ENCODE measurements at places on chromosomes 5 and 9.

GRCh38 chr5:76476474-76477038 lies 73.5 kb downstream of the IQGAP2 start:
- H3K27me3 ChIP-seq: no peaks in the 10 kb centered on the region
- peaks cover 42% of the 10 kb centered on the region for H3K4me1 ChIP-seq
- no peak overlapping the region for H3K27ac ChIP-seq
- peaks cover 22% of the 10 kb centered on the region for H3K36me3 ChIP-seq
- H3K4me3 ChIP-seq: no peak overlapping the region

- H3K36me3 ChIP-seq: no peaks in the 10 kb centered on the region
- H3K27ac ChIP-seq: no peak overlapping the region
- no peaks in the 10 kb centered on the region for H3K4me1 ChIP-seq
Observed at GRCh38 chr5:116046261-116046660, 14.0 kb downstream of the ARL14EPL start.

DNA sequence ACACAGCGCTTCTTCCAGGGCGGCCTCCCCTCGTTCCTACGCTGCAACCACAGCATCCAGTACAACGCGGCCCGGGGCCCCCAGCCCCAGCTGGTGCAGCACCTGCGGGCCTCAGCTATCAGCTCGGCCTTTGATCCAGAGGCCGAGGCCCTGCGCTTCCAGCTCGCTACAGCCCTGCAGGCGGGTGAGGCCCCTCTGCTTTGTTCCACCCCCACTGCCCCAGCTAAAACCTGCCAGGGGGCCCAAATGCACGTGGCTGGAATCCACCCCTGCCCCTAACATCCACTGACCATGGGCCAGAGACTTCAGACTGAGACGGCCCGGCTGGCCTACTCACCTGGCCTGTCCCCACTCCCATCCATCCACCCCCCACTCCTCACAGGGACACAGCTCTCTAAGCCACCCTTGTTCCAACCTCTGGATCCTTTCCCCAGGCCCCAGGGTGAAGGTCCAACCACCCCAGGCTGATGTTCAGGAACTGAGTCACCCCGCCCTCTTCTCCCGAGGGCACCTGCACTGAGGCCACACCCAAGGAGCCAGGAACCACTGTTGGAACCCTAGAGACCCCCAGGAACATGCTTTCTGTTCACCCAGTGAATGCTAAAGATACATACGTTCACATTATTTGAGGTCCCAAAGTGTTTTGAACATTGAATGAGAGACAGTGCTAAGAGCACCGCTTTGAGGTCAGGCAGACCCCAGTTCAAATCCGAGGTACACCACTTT lies 18.9 kb upstream of the ASS1 start:
- H3K27me3 ChIP-seq: no peaks in the 10 kb centered on the region
- no peak overlapping the region for H3K4me3 ChIP-seq
- H3K4me1 ChIP-seq: no peaks in the 10 kb centered on the region
- no peaks in the 10 kb centered on the region for H3K36me3 ChIP-seq

GRCh38 chr5:18601185-18601584 lies 966.9 kb downstream of the TAF11L14 start:
- H3K4me3 ChIP-seq: no peak overlapping the region
- H3K36me3 ChIP-seq: no peaks in the 10 kb centered on the region
- H3K27ac ChIP-seq: no peak overlapping the region

DNA sequence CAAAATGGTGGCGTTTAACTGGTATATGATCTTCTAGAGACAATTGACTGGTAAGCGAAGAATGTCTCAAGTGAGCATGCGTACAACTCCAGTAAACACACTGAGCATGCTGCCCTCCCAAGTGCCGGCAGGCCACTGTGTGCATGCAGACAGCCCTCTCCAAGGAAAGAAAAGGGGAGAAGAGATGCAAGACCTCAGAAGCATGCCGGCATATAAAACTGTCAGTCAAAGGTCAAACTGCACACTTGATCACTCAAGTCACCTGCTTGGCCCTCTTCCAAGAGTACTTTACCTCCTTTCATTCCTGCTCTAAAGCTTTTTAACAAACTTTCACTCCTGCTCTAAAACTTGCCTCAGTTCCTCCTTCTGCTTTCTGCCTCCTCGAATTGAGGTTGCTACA lies 910.2 kb downstream of the TAF11L14 start:
- DNase-seq: no peak
- no peak overlapping the region for H3K27ac ChIP-seq
- no peaks in the 10 kb centered on the region for H3K36me3 ChIP-seq
- H3K4me1 ChIP-seq: no peaks in the 10 kb centered on the region
- H3K27me3 ChIP-seq: no peaks in the 10 kb centered on the region

DNA sequence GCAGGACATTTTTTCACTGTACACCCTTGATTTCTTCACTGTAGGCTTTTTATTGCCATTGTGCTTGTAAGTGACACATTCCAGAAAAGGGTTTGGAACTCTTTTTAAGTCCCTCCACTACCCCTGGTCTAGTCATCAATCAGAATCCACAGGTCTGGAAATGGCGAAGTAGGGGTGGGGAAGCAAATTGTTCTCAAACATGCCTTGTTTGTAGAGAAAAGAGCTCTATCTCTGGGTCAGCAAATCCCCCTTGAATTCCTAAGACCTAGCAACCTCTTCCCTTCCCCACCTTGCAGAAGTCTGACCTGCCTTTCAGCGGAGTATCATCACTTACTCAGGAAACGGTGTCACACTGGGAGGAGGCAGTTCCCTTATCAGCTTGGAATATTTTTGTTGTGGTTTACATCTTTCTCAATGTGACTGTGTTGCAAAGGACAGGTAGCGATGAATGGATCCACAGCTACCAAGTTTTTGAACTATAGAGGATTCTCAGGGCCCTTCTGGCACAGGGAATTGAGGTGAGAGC lies 3.2 kb downstream of the SH3RF2 start:
- H3K36me3 ChIP-seq: no peaks in the 10 kb centered on the region
- H3K27me3 ChIP-seq: peaks cover 59% of the 10 kb centered on the region
- H3K4me3 ChIP-seq: no peak overlapping the region

DNA sequence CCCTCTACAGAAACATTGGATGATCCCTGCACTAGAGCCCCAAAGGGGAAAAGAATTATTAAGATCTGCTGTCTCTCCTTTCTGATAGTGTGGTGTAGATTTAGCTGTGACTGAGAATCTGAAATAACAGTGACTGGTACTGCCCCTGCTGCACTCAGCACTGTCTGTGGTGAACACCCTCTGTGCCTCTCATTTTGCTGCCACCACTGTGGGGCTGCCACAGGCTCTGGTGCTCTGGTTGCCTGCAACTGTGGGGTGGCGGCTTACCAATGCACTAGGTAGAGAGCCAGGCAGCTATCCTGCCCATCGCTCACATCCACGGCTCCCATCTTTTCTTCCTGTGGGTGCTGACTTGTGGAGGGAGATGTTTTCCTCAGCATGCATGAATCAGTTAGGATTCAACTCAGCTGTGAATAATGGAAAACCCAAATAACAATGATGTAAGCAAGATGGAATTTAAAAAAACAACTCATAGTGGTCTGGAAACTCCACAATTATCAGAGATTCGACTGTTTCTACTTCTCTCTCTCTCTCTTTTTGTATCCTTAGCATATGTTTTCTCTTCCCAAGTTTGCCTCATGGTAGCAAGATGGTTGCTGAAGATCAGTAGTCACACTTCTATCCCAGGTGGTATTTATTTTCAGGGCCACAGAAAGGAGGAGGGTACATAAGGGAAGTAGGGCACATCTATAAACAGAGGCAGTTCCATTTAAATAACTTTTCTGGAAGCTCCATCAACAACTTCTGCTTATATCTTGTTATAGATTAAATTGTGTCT lies 99.8 kb upstream of the DAP start:
- no peak overlapping the region for H3K4me3 ChIP-seq
- no peak overlapping the region for H3K27ac ChIP-seq
- peaks cover 23% of the 10 kb centered on the region for H3K27me3 ChIP-seq
- no peaks in the 10 kb centered on the region for H3K4me1 ChIP-seq

- no peaks in the 10 kb centered on the region for H3K27me3 ChIP-seq
- H3K36me3 ChIP-seq: no peaks in the 10 kb centered on the region
- no peak overlapping the region for H3K4me3 ChIP-seq
- no peaks in the 10 kb centered on the region for H3K4me1 ChIP-seq
- no peak overlapping the region for H3K27ac ChIP-seq
Observed at GRCh38 chr9:108664309-108665255, 191.2 kb downstream of the ACTL7B start.

DNA sequence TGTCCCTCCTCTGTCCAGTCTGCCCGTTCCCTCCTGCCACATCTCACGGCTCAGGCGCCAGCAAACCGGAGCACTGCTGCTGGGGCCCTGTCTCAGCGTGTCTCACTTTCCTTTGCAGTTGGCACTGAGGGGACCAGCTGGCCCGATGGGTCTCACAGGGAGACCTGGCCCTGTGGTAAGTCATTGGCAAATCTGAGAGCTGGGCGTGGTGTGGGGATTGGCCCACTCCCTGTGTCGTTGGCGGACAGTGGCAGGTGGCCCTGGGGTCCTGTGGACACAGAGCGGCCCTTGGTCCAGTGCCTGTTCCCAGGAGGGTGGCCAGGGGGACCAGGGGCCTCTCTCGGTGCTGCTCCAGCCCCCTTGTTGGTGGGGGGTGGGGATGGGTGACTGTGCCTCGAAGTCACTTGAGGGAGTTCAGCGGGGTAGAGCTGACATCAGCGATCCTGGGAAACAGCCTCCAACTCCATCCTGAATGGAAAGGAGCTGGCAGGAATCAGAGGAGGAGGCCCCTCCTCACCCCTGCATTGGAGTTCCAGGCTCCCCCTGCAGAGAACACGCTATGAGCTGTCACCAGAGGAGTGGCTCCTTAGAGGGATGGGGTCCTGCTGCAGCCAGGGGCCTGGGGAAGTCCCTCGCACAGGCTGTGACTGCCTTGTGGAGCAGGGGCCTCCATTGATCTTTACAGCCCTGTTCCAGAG lies 111.0 kb downstream of the COL5A1 start:
- H3K27ac ChIP-seq: no peak overlapping the region
- H3K27me3 ChIP-seq: no peaks in the 10 kb centered on the region

DNA sequence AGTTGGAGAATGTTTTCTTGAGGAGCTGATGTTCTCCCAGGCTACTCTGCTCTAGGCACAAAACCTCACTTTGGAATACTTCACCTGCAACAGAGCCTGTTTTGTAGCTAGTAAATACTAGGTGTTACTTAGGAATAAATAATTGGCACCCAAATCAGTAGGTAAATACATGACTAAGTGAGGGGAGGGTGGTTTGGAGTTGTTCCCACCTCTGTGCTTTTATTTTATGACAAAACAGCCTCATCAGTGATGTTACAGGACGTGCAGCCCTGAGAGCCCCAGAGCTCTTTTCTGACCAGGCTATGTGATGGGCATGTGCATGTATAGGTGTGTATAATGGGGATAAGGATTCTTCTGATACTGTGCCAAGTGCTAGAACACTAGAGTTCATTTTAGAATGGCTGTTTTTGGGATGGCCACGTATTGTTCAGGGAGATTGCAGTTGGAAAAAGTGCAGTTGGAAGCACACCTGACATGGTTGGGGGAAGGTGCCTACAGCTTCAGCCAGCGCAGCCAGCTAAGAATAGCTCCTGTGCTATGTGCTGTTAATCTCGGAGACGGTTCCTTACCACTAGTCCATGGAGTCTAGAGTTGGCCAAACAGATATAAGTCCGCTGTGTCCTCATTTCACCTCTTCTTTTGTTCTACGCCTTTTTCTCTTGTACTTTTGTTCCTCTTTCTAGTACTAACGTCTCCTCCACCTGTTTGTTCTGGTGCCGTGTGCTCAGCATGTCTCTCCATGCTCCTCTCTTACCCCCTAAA lies 284.7 kb downstream of the FANCC start:
- no peak overlapping the region for H3K4me3 ChIP-seq
- H3K27ac ChIP-seq: no peak overlapping the region
- no peaks in the 10 kb centered on the region for H3K27me3 ChIP-seq
- peaks cover 12% of the 10 kb centered on the region for H3K36me3 ChIP-seq
- DNase-seq: peak; percentile 37
- peaks cover 9% of the 10 kb centered on the region for H3K4me1 ChIP-seq

DNA sequence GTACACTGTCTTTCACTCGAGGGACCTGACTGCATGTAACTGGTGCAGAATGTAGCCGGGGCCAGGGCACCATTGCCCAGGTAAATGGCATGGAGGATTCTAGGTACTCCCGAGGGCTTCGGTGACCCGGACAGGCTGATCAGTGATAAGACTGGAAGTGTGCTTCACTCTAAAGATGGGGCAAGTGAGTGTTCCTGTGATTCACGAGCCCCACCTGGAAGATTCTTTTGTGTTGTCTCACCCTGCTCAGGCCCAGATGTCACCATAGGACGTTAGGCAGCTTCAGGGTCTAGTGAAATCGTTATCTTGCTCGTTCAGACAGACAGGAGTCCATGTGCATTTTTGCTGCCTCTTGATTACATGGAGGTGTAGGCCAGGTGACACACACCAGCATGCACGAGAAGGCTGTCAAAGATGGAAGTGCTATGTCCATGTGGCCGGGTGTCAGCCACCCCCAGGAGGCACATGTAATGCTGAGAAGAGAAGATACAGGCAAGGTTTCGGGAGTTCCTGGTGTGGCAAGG lies 73.9 kb downstream of the WNK2 start:
- no peaks in the 10 kb centered on the region for H3K4me1 ChIP-seq
- H3K27me3 ChIP-seq: no peaks in the 10 kb centered on the region
- no peak overlapping the region for H3K27ac ChIP-seq
- H3K36me3 ChIP-seq: no peaks in the 10 kb centered on the region
- DNase-seq: no peak

GRCh38 chr9:34600908-34601307 lies 11.0 kb downstream of the RPP25L start:
- H3K27ac ChIP-seq: no peak overlapping the region
- H3K4me3 ChIP-seq: no peak overlapping the region
- DNase-seq: no peak
- no peaks in the 10 kb centered on the region for H3K4me1 ChIP-seq
- H3K27me3 ChIP-seq: peaks cover 15% of the 10 kb centered on the region
- H3K36me3 ChIP-seq: no peaks in the 10 kb centered on the region

DNA sequence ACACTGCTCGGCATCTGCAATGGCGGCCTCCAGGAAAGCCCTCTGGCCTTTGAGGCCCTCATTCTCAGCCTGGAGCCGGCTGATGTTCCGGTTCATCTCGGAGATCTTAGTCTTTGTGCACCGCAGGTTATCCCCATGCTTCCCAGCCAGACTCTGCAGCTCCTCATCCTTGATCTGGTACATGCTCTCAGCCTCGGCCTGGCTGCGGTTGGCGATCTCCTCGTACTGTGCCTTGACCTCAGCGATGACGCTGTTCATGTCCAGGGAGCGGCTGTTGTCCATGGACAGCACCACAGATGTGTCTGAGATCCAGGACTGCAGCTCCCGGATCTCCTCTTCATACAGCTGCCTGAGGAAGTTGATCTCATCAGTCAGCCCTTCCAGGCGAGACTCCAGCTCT lies 21.9 kb downstream of the CEP120 start:
- peaks cover 50% of the 10 kb centered on the region for H3K36me3 ChIP-seq
- DNase-seq: no peak
- no peaks in the 10 kb centered on the region for H3K27me3 ChIP-seq
- peaks cover 10% of the 10 kb centered on the region for H3K4me1 ChIP-seq

- no peak overlapping the region for H3K4me3 ChIP-seq
- H3K27ac ChIP-seq: no peak overlapping the region
- peaks cover 7% of the 10 kb centered on the region for H3K4me1 ChIP-seq
- H3K36me3 ChIP-seq: no peaks in the 10 kb centered on the region
- DNase-seq: no peak
Observed at GRCh38 chr5:109880907-109881685, 191.4 kb downstream of the MAN2A1 start.

All from activated CD4-positive, alpha-beta T cell treated with anti-CD3 and anti-CD28 coated beads, Interleukin-2, amount 10 ng/mL, durations not matched to agents 24 days and 14 days (primary cell).